A549 treated with ZK216348 at 1 μM for 4 hours (cell line): ENCODE measurements at places on chromosomes 16 and 17. TPM values are rescaled to one million over a fixed set of nuclear protein-coding genes. Genes with fewer than 3 reads are reported as not detected.

SRCAP gene
- 5.9 to 34.3 TPM (median 23.6 TPM) in 5 replicates for total RNA-seq

C1QL1 gene
- total RNA-seq, result 13.1 to 36.0 TPM (median 31.1 TPM) in 5 replicates

FZD2 gene
- total RNA-seq, result 20.7 to 44.3 TPM (median 41.9 TPM) in 5 replicates

RPS6KB1 gene
- total RNA-seq, result 41.9 to 52.3 TPM (median 49.5 TPM) in 5 replicates

P2RX5 gene
- total RNA-seq, result 14.6 to 26.1 TPM (median 23.8 TPM) in 5 replicates

GSG1L gene
- not detected in 5 replicates for total RNA-seq

CACNB1 gene
- 4.1 to 5.9 TPM (median 5.6 TPM) in 5 replicates for total RNA-seq

ALOX12B gene
- 1.1 to 2.3 TPM (median 1.6 TPM) in 5 replicates for total RNA-seq

ZFP1 gene
- total RNA-seq, result 9.0 to 12.7 TPM (median 10.8 TPM) in 5 replicates

FOXC2 gene
- 2.7 to 4.0 TPM (median 3.8 TPM) in 5 replicates for total RNA-seq

LGALS9B gene
- 0.15 TPM in 1 of 5 replicates, not detected in the others for total RNA-seq

CFAP52 gene
- not detected in 5 replicates for total RNA-seq

TOX3 gene
- 0.07 to 0.67 TPM (median 0.23 TPM) in 5 replicates for total RNA-seq

MAPT gene
- 1.0 to 2.5 TPM (median 1.7 TPM) in 5 replicates for total RNA-seq

MMP25 gene
- total RNA-seq, result 0.79 to 0.99 TPM (median 0.86 TPM) in 5 replicates

SLC5A11 gene
- 0.42 to 0.73 TPM (median 0.60 TPM) in 5 replicates for total RNA-seq

IRX5 gene
- 1.3 to 2.8 TPM (median 2.0 TPM) in 5 replicates for total RNA-seq

CDH15 gene
- 0.09 to 0.16 TPM (median 0.15 TPM) in 3 of 5 replicates, not detected in the others for total RNA-seq

TBC1D3 gene
- not detected in 5 replicates for total RNA-seq

AKAP1 gene
- total RNA-seq, result 47.1 to 55.4 TPM (median 54.1 TPM) in 5 replicates

KCNH6 gene
- total RNA-seq, result not detected in 5 replicates

DNAH3 gene
- 0.05 to 0.20 TPM (median 0.19 TPM) in 5 replicates for total RNA-seq

TNP2 gene
- not detected in 5 replicates for total RNA-seq

KRT36 gene
- not detected in 5 replicates for total RNA-seq

TP53TG3E gene
- total RNA-seq, result 0.12 TPM in 1 of 5 replicates, not detected in the others

CYGB gene
- 0.81 to 1.4 TPM (median 1.1 TPM) in 5 replicates for total RNA-seq

KRT27 gene
- not detected in 5 replicates for total RNA-seq

KRTAP9-4 gene
- not detected in 5 replicates for total RNA-seq

BRICD5 gene
- 2.8 to 6.7 TPM (median 5.2 TPM) in 5 replicates for total RNA-seq

RHBDL1 gene
- 0.34 to 1.8 TPM (median 1.4 TPM) in 5 replicates for total RNA-seq

KIF1C gene
- 95.3 to 132 TPM (median 116 TPM) in 5 replicates for total RNA-seq

CRYBA1 gene
- total RNA-seq, result not detected in 5 replicates

SEPTIN1 gene
- total RNA-seq, result 1.9 to 2.3 TPM (median 2.2 TPM) in 5 replicates

RHBDF1 gene
- total RNA-seq, result 15.9 to 34.2 TPM (median 28.7 TPM) in 5 replicates

PRDM7 gene
- not detected in 5 replicates for total RNA-seq
